Activated naive CD4-positive, alpha-beta T cell treated with anti-CD3 and anti-CD28 coated beads for 36 hours (primary cell): ENCODE measurements at places on chromosomes 2 and 18. TPM values are rescaled to one million over a fixed set of nuclear protein-coding genes. Genes with fewer than 3 reads are reported as not detected.

- DNase-seq, result no peak
Observed at GRCh38 chr18:61360404-61361383, 27.5 kb downstream of the CDH20 start.

GRCh38 chr2:120598416-120598815 is 137.3 kb upstream of the GLI2 start:
- DNase-seq, result no peak

DNA sequence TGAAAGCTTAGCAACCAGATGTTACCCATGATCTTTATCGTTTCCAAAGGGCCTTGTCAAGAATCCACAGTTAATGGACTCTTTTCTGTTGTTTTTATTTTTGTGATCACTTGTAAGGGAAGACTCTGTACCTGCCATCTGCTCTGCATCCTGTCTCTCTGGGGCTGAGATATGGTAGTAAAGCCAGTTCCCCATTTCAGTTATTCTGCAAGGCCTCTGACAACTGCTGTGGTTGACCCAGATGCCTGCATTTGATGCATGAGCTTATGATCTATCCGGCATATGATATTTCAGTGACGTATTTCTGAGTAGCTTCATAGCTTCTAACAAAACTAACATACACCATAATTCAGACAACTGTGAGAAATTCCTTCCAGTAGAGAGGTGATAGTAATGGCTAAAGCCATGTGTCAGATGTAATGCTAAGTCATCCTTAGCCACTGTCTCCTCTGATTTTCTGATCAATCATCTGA is 105.1 kb downstream of the TPO start:
- peak; percentile 46 for DNase-seq

DNA sequence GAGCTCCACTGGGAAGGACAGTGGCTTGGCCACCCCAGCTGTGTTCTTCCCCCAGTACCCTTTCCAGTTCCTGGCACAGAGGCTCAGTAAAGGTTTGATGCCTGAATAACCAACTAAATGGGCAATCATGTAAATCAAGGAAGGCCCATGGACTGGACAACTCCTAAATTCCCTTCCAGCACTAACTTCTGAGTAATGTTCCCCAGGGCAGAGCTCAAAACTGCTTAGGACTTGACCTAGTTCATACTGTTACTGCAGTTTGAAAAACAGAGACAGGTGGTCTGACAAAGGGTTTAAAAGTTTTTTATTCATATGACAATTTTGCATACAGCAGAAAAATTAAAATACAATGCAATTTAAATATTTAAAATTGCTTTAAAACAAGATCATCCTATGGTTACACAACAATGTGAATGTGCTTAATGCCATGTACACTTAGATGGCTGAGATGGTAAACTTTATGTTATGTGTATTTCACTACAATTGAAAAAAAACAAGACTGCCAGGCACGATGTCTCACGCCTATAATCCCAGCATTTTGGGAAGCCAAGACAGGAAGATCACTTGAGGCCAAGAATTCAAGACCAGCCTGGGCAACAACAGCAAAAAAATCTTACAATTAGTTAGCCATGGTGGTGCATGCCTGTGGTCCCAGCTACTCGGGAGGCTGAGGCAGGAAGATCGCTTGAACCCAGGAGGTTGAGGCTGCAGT is 26.2 kb downstream of the PCBP1 start:
- DNase-seq, result no peak

The RAMP1 gene
- 0.62 TPM for total RNA-seq

- DNase-seq, result no peak
Observed at GRCh38 chr2:112883669-112884068, 27.3 kb upstream of the IL37 start.

The CSRNP3 gene
- total RNA-seq, result not detected

DNA sequence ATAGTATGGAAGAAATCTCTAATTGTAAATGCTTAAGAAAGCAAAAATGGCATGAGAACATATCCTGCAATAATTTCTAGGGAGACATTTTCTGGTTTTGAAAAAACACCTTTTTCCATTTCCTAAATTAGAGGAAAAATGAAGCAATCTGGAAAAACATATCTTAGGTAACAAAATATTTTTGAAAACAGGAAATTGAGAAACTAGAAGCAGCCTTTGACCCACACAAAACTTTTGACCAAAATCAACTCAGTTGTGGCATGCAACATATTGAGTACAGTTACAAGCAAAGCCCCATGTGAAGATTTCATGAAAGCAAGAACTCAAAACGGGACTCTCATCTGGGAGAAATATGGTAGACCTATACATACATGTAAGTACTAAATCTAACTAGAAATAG is 28.6 kb upstream of the CHAC2 start:
- no peak for DNase-seq

DNA sequence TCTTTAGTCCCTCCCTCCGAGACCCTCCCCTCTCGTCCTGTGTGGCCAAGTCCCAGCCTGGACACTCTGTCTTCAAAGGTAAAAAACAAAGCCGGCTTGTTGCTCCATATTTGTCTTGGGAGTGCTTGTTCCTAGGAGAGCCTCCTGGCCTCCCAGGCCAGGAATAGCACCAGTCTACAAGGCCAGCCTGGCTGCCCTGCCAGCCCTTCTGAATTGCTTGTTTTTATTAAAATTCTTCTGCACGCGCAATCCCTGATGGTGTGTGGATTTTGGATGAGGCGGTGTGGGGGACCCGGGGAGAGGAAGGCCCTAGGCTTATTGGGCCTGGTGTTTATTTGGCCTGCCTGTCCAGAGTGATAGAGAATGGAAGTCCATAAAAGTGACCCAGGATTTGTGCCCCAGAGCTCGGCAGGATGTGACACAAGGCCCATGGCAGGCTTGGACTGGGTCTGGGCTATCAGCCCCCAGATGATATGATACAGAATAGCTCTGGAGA is 297.3 kb downstream of the CYP26B1 start:
- no peak for DNase-seq

DNA sequence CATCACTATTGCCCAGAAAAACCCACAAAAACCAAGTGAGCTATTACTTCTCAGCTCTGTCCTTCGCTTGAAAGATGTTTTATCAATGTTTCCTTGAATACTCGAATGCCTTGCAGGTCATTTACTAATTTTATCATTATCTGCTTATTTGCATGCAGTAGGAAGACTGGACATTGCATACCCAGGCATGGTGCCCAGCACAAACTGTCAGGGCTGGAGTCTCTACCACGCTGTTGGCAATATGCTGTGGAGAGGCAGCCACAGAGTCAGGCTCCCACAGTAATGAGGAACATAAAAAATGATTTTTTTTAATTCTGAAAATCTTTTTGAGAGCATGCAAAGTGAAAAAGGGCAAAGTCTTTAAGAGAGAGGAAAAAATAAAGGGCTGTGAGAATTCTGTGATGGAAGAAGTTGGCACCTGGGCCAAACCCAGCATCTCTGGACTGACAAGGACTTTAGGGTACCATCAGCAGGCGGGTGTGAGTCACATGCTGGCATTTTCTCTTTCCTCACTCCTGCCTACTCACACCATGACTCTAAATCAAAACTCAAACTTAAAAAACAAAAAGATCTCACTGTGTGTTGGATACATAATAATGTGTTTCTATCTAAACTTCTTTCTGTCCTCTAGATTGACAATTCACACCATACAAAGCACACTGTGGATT is 709.8 kb upstream of the FANCL start:
- no peak for DNase-seq

DNA sequence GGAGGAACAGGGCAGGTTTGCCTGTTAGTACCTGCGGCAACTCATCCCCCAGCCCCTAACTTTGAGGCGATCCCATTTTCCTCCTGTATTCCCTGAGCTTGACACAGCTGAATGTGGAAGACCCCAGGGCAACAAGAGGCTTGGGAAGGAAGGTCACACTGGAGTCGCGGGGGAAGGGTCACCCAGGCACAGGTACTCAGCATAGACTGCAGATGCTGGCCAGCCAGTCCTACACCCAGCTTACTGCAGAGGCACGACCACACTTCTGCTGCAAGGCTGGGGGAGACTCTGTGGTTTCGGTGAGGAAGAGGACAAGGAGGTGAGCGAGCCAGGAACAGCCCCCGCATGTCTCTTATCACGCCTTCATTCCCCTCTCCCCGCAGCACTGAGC is 91.5 kb downstream of the MALT1 start:
- no peak for DNase-seq

DNA sequence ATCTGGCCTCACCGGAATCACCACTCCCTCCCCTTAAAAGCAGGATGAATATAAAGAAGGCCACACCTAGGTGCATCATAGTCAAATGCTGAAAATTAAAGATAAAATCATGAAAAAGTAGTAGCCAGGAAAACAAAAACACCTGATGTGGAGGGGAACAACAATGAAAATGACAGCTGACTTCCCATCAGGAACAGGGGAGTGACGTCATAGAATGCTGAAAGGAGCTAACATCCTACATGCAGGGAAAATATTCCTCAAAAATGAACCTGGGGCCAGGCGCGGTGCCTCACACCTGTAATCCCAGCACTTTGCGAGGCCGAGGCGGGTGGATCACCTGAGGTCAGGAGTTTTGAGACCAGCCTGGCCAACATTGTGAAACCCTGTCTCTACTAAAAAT is 108.1 kb downstream of the UGGT1 start:
- DNase-seq, result no peak

DNA sequence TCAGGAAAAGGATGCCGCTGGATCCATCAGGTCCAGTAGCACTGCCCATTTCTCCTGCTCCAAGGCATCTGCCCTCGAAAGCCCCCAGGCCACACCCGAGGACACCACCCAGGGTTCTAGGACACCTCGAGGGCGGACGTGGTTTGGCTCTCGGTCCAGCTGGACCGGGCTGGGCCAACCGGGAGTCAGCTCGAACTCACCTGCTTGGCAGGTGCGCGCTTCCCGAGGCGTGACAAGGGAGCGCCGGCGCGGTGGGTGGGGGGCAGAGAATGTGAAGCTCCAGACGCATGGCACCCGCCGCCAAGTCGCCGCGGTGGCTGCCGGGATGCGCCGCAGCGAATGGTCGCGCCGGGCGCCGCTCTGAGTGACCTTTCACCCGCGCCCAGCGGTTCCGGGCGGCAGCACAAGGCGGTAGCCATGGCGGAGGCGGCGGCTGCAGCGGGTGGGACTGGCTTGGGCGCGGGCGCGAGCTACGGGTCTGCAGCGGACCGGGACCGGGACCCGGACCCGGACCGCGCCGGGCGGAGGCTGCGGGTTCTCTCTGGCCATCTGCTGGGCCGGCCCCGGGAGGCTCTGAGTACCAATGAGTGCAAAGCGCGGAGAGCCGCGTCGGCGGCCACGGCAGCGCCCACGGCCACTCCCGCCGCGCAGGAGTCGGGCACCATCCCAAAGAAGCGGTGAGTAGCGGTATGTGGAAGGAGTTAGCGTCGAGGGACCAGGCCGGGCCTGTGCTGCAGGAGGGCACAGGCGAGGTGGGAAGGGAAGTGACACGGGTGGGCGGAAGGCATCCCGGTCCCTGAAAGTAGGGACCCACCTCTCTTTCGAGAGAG is at the start of gene AGPS:
AGPS (plus strand) TSS at position 401 of the 830 bp plus-strand sequence; CDS start at position 418, 17 bp downstream.
- DNase-seq, result peak; percentile 85

- no peak for DNase-seq
Observed at GRCh38 chr2:203535784-203536585, 884 bp upstream of the RAPH1 start.

GRCh38 chr2:223270548-223270947 is 218.6 kb downstream of the KCNE4 start:
- no peak for DNase-seq

The ALPG gene
- not detected for total RNA-seq

DNA sequence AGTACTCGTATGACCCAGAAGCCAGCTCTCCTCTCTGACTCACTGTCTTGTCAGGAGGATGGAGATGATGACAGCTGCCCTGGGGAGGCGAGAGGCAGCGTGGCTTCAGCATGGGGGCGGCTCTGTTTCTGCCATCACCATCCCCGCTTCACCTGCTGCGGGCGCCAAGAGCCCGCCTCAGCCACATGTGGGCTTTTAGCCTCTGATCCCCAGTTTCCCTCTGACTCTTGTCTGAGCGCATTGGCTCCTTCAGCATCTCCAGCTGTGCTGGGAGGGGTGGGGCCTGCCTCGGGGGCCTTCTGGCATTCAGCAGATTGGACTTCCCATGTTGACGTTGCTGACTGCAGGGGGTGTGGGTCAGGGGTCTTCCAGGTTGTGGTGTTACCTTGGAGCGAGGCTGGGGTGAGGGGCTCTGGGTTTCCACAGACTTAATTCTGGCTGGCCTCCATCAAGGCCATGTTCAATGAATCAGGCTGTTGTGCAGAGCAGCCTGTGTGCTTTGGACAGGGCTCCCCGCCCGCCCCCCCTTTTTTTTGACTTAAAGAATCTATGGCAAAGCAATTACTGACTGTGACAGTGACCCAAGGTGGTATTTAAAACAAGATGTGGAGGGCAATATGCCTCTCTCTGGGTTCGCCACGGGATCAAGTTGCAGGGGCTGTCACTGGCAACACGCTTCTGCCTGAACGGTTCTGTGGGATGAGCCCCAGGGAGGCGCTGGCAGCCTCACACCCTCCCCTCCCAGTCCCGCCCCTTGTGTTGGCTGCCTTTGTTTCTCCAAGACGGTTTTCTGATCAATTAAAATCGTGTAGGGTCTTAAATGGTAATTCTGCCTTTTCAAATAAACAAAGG is 228.3 kb downstream of the LDLRAD4 start:
- peak; percentile 61 for DNase-seq

DNA sequence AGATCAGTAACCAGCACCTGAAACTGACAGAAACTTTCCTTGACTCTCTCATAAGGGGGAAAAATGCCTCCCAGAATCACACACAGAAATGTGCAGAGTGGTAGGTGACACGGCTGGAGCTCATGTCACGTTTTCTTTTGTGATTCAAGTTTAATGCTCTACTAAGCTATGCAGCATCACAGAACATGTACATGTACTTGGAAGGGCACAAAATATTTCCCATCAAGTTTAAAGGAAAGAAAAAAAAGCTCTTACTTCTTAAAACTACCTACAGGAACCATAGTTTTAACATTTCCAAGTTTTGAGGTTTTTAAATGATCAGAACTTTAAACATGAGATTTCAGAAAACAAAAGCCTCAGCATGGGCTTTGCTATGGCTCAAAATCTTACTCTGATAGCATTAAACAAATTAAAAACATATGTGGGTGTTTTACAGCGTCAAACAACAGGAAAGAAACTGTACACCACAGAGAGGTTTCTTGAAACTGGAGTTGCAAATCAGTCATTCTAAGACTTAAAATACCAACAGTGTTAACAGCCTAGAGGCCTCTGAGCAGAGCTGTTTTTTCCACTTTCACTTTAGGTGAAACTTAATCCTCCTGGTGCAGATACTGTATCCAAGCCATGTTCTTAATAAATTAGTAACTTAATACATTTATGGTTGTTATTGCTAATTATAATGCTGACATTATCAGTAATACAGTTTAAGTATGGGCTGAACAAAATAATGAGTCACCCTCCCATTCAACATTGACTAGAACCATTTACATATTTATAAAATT is 30.1 kb downstream of the MBP start:
- DNase-seq, result peak; percentile 28

DNA sequence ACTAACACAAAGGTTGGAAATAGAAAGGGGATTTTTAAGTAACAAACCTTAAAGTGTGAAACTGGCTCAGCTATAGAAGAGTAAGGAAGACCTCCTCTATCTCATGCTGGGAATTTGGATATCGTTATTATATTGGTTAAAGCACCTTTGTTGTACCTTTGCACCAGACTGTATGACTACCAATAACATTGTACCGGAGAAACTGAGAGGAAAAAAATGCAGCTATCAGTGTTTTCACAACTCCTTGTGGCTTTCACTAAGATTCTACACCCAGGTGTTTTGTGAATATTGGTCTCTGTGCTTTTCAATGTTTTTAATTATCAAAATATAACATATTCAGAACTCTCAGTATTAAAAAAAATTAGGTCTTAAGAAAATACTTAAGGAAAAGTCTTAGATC is 48.7 kb downstream of the DTNB start:
- no peak for DNase-seq

GRCh38 chr2:238281826-238282480 is 6.5 kb downstream of the PER2 start:
- DNase-seq, result no peak
